ENCODE measurements at places on chromosomes 6 and 20. TPM values are rescaled to one million over a fixed set of nuclear protein-coding genes. Genes with fewer than 3 reads are reported as not detected.

The TRAPPC3L gene
- total RNA-seq: not detected

The IYD gene
- total RNA-seq: not detected

The KCNQ5 gene
- total RNA-seq: 1.7 TPM

The ANKRD66 gene
- not detected for total RNA-seq

The WFDC10B gene
- not detected for total RNA-seq

The CDK19 gene
- total RNA-seq: 5.1 TPM

The OVOL2 gene
- total RNA-seq: 0.21 TPM

The CALHM4 gene
- not detected for total RNA-seq

The CDH26 gene
- 0.10 TPM for total RNA-seq

The HSF2 gene
- total RNA-seq: 8.5 TPM
